ENCODE measurements at places on chromosomes 6 and 20.

- peak; percentile 4 for DNase-seq
Observed at GRCh38 chr6:101393251-101393828, at the start of gene GRIK2. GRIK2 (plus strand) TSS chr6:101393708.

GRCh38 chr20:2408111-2408510, 27.4 kb downstream of the TGM6 start:
- DNase-seq: no peak

DNA sequence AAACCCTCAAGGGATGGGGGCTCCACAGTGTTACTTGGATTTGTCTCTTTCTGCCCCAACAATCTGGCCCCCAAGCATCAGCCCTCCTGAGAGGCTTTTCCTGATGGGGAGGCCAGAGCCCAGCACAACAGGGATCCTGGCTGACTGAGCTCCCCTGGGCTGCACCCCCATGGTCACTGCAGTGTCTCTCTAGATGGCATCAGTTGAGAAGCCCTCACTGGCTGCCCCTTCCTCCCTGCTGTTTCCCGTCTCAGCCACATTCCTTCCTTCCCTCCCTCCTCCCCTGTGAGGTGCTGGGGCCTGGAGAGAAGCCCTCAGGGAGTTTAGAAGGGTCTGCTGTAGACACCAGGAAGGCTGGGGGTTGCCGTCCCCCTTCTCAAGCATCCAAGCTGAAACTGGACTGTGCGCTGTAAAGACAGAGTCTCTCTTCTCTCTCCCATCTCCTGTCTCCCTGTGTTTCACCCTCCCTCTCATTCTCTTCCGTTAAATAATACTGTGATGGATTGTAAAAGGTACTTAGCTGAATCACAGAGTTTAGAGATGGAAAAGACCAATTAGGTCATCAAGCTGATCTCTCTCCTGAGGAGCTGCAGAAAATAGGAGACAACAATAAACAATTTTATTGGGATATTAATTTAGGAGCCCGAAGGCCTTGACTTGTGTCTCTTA, 29.7 kb downstream of the SAYSD1 start:
- DNase-seq: no peak

GRCh38 chr20:40811660-40812414, 122.8 kb upstream of the MAFB start:
- DNase-seq: no peak

DNA sequence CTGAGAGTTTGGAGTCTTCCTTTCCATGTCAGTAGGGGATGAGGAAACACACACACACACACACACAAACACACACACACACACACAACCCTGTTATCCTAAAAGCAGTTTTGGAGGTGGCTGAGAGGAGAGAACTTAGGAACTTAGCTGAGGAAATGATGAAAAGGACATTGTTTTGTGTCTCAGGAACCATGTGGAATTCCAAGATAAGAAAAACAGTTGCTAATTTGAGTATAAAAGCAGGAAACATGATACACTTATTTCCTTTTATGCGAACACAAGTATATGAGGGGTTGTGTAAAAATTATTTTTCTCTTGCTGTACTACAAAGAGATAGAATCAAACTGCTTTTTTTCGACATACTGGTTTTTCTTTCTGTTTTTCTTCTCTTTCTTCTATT, at the start of gene MYCT1:
TSS of gene MYCT1 (plus strand) at position 264 of the 400 bp plus-strand sequence. CDS start at position 270, 6 bp downstream.
- no peak for DNase-seq

DNA sequence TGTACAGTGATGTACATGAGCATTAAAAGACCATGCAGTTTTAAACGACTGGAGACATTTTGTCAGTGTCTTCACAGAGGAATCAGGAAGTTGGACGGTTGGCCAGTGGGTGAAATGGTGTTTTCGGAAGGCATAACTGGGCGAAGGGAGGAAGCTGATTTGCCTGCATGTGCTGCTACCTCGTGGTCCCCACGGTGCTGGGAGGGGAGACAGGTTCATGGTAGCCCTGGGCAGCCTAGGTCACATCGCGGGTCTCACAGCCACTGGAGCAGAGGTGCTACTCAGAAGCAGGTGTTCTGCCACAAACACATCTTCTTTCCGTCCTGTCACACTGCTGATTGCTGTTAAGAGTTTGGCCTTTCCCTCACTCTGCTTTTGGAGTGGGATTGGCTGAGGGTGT, 35.2 kb downstream of the HIVEP1 start:
- DNase-seq: no peak

GRCh38 chr20:51668947-51669346, 99.2 kb downstream of the ATP9A start:
- no peak for DNase-seq

DNA sequence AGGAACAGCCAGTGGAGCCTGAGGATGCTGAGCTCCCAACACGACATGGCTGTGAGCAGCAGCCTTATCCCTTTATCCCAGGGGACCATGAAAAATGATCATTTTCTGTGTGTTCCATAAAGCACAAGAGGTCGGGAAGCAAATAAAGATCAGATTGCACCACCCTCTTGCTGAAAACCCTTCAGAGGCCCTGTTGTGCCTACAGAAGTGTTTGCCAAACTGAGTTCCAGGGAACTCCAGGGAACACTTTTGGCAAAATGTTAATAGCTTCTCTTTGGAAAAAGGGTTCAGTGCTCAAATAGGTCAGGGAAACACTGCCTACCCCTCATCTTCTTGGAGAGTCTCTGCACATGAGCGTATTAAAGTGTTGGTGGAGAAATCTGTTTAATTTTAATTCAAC, 24.4 kb downstream of the ARMC2 start:
- DNase-seq: no peak

DNA sequence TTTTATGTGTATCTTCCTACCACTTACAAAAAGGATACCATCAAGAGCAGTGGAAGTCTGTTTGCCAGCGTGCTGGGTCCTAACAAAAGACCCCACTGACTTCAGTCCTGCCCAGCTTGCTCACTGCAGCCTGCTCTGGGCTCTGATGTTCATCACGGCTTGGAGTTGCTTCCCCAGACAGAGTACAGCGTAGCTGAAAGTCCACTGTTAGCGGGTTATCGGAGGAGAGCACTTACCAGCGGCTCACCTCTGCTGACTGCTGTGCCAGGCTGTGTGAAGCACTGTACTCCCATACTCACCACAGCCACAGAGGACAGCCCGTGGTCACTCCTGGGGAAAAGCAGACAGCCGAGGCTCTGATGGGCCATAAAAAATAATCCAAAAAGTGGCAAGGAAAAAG, 40.2 kb downstream of the CTCFL start:
- no peak for DNase-seq

GRCh38 chr6:133644548-133644891, 244.4 kb upstream of the TCF21 start:
- no peak for DNase-seq

DNA sequence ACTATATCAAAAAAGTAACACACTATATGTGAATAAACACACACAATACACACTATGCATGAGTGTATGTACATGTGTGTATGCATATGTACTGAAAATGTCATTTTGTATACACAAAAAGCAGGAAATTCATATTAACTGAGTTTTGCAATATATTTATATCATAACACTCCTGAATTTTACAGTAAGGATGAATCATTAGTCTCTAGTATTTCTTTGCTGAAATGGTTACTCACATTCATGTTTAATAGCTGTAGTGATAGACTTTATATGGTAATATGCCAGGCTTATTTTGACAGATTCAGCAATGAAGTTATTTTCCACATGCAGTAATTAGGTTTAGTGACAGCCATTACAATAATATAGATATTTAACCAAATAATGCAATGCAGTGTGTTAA, 1216.2 kb upstream of the CITED2 start:
- no peak for DNase-seq

DNA sequence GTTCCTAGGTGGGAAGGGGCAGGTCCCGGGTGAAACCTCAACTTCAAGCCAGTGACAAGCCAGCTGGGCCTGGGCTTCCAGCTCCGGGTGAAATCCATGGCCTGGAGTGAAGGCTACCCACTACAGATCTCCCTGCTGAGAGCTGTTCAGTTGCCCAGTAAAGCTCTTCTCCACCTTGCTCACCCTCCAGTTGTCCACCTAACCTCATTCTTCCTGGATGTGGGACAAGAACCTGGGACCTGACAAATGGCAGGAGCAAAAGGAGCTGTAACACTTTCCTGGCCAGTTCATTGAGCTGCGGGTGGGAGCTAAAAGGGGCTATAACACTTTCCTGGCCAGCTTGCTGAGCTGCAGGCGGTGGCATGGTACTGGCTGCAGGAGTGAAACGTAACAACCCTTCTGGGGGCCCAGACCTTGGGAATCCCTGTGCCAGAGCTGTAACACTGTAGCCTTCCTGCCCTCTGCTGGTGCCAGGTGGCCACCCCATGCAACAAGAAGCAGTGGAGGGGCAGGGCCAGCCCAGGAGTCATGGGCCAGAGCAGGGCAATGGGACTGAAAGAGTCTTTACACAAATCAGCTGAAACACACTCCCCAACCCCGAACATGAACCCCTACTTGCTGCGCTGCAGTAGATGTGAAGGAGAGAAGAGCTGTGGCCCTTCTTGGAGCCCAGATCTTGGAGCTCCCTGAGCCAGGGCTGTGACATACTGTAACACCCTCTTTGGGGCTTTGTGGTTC, 3.6 kb upstream of the HINT3 start:
- DNase-seq: no peak

DNA sequence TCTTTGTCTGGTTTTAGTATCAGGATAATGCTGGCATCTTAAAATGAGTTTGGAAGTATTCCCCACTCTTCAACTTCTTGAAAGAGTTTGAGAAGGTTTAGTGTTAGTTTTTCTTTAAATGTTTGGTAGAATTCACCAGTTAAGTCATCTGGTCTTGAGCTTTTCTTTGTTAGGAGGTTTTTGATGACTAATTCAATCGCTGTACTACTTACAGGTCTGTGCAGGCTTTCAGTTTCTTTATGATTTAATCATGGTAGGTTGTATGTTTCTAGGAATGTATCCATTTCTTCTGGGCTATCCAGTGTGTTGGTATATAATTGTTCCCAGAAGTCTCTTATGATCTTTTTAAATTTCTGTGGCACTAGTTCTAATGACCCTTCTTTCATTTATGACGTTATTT, 215.5 kb downstream of the LRFN2 start:
- DNase-seq: no peak

DNA sequence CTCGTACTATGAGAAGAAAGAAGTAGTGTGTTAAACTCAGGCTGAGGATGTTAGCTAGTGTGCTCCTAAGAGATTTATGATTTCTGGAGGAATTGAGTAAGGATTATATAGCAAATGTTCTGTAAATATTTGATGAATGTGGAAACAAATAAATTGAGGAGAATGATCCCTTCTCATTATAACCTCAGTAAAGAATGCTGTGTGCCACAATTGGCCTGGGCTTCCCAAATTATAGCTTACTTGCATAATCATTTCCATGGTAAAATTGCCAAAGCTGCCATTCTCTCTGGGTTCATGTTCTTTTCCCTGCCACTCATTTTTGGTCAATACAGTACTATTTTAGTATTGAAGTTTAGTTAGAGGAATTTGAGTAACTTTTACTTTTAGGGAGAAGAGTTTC, 128.5 kb downstream of the FLRT3 start:
- no peak for DNase-seq

DNA sequence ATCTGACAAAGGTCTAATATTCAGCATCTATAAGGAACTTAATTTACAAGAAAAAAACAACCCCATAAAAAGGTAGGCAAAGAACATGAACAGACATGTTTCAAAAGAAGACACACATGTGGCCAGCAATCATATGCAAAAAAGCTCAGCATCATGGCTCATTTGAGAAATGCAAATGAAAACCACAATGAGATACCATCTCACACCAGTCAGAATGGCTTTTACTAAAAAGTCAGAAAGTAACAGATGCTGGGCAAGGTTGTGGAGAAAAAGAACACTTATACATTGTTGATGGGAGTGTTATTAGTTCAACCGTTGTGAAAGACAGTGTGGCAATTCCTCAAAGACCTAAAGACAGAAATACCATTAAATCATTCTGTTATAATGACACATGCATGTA, 289.9 kb upstream of the MMS22L start:
- no peak for DNase-seq

DNA sequence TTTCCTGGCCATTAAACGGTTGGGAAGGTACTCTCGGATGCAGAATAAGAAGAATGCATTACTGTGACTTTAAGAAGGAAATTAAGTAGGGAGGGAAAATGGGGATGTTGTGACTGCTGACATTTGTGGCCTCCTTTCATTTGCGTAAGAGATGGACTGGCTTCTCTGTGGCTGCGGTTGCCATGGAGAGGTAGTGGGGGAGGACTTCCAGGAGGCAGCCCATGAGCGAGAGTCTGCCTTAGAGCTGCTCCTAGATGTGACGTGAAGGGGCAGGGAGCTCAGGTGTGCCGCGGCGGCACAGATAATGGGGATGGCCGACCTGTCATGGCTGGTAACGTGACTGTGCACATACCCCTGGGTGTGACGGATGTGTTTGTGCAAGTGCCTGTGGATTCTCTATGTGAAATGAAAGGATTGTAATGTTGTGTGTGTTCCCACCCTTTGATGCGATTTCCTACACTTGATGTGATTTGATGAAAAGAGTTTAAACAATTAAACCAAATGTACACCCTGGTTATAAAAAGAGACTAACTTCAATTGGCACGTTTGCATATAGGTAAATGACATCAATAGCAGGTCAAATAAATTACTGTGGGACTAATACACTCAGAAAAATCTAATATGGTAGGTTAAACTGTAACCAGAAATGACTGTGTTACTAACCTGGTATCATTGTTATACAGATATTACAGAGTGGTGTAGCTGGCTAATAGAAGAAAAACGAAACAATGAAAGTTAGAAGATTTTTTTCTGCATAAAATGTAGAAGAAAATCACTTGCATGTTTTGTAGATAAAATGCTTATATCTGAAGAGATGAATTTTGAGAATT, 48.9 kb downstream of the HIVEP1 start:
- peak; percentile 86 for DNase-seq

DNA sequence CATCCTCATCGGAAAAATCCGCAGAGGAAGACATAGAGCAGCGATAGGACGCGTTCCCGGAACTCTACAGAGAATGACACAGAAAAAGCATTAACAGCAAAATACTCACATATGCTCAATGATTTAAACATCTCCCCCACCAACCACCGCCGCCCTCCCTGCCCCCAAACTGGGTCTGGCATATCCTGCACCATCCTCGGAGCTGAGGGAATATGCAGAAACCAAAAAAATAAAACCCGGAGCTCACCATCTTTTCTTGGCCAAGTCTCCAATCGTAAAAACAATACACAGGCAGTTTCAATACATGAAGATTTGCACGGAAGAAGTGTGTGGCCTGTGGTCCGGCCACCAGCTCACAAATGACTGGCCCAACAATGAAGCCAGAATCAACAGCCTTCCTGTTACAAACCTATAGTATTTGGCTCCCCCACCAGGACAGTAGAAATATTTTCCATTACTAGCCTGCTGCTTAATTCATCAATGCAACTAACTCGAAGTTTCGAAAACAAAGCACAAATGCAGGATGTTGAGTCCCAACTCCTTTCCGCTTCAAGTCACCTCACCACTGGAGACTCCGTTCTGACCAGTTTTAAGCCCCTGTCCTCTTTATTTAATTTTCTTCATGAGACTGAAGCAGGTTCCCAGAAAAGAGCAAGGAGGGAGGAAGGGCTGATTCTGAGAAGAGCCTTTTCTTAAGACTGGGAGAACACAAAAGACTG, 103.2 kb upstream of the BEND6 start:
- no peak for DNase-seq

- no peak for DNase-seq
Observed at GRCh38 chr6:138652824-138653223, 120.7 kb upstream of the CCDC28A start.

- DNase-seq: no peak
Observed at GRCh38 chr6:75418233-75418632, 75.4 kb downstream of the FILIP1 start.

- no peak for DNase-seq
Observed at GRCh38 chr20:44173116-44173515, 13.9 kb downstream of the JPH2 start.

All from CD4-positive, CD25-positive, alpha-beta regulatory T cell (primary cell).